ENCODE measurements at places on chromosomes 11 and 22. TPM values are rescaled to one million over a fixed set of nuclear protein-coding genes. Genes with fewer than 3 reads are reported as not detected.
A peak's percentile ranks its signal among the peaks of the same experiment; 100 is the strongest.

DNA sequence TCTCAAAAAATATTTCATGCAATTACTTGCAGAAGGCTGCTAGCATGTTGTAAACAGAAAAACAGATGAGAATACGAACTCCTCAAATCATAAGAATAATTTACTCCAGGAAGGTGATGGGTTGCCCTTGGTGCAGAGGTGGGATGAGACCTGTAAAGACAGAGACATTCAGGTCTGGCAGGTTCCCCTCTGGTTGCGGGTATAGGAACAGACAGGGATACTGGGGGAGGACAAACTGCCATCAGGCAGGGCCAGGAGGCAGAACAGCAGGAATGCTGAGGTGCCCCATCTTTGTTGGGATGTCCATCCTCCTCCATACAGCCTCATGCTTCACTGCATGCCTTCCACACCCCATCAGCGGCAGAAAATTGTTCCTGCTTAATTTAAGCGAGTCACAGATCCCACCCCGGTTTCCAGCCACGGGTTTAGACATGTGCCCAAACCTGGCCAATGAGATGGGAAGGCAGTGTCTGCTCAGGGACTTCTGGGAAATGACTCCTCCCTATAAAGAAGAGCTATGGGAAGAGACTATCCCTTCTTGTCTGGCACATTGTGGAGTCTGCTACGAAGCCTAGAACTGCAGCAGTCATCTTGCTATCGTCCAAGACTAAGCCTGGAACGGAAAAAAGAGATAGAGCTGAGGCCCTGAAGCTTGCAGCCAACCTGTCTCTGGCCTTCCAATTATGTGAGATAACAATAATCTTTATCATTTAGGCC is 23.1 kb upstream of the IRAG1 start:
- H3K36me3 ChIP-seq: no peaks in the 10 kb centered on the region
- no peak overlapping the region for H3K4me3 ChIP-seq
- H3K4me1 ChIP-seq: no peaks in the 10 kb centered on the region
- H3K27ac ChIP-seq: no peak overlapping the region
- DNase-seq: no peak
- H3K27me3 ChIP-seq: peaks cover 10% of the 10 kb centered on the region

- no peak overlapping the region for H3K4me3 ChIP-seq
- peaks cover 10% of the 10 kb centered on the region for H3K27me3 ChIP-seq
Measured at GRCh38 chr11:117601006-117601708, 195.9 kb downstream of the DSCAML1 start.

DNA sequence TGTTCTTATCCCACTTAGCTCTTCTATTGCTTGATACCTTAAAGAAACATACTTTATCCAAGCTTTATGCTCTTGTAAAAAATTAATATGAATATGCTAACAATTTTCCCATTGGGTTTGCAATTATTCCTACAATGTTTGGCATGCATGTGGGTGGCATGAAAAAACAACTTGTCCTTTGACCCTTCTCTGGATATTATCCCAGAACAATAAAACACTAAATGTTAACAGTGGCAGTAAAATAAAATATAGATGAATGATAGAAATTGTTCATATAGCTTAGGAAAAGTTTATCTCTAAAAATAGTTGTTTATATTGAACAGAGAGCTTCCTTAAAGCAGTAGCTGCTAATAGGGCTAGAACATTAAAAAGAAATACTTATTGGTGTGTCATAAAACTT is 860.5 kb upstream of the LRRC4C start:
- H3K27ac ChIP-seq: no peak overlapping the region
- H3K4me1 ChIP-seq: no peaks in the 10 kb centered on the region
- H3K36me3 ChIP-seq: no peaks in the 10 kb centered on the region
- H3K4me3 ChIP-seq: no peak overlapping the region

DNA sequence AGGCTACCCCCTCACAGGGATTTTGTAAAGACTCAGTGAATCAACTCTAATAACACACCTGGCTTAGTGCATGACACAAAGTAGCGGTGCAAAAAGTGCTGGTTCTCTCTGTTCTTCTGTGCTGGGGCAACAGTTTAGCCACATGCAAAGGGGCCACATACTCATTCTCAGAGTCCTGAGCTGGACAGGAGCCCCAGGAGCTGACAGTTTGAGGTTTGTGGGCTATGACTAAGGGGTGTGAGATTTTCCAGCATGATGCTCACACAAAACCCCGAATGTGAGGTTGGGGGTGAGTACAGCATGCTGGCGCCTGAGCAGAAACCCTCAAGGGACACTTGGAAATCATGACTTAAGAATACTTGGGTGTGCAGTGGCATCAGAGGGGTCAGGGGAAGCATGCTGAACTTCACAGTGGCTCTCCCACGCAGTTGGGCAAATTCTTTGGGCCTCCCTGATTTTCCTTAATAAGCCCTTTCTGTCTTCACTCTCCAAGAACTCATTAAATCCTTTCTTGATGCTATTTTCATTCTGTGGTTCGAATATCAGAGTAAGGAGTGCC is 31.0 kb downstream of the TMPRSS5 start:
- H3K36me3 ChIP-seq: no peaks in the 10 kb centered on the region
- no peak overlapping the region for H3K4me3 ChIP-seq
- no peaks in the 10 kb centered on the region for H3K4me1 ChIP-seq
- peaks cover 3% of the 10 kb centered on the region for H3K27me3 ChIP-seq

DNA sequence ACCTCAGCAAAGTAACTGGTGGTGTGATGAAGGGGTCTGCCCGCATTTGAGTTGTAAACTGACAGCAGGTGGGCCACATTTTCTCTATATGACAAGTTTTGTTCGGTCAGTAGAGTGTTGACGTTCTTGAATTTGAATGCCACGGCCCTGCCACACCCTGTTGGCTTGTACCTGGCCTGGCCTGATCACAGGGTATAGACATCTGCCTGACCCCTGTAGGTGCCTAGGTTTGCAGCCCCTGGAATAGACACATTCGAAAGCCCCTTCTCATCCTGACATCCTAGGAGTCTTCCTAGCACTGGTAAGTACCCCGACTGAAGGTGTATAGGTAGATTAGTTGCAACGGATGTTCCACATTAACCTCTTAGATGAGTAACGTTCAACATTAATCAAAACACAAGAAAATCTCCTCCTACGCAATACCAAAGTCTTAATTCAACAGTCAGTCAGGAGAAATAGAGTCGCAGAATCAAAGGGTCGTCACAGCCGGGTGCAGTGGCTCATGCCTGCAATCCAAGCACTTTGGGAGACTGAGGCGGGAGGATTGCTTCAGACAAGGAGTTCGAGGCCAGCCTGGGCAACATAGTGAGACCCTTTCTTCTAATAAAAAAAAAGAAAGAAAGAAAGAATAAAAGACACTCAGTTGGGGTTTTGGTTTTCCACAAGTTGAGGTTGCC is 43.6 kb upstream of the CD5 start:
- peak overlapping the region; percentile 96 for H3K27ac ChIP-seq
- DNase-seq: peak; percentile 22
- H3K27me3 ChIP-seq: no peaks in the 10 kb centered on the region
- H3K4me1 ChIP-seq: peaks cover 91% of the 10 kb centered on the region
- peak overlapping the region; percentile 26 for H3K4me3 ChIP-seq

GRCh38 chr11:126890561-126890960 is 110.0 kb downstream of the KIRREL3 start:
- no peak for DNase-seq
- H3K27ac ChIP-seq: no peak overlapping the region
- peaks cover 5% of the 10 kb centered on the region for H3K4me1 ChIP-seq
- H3K27me3 ChIP-seq: peaks cover 4% of the 10 kb centered on the region
- no peak overlapping the region for H3K4me3 ChIP-seq

GRCh38 chr22:19991645-19992451 is 24.8 kb downstream of the ARVCF start:
- H3K27ac ChIP-seq: no peak overlapping the region
- no peak overlapping the region for H3K4me3 ChIP-seq
- no peaks in the 10 kb centered on the region for H3K4me1 ChIP-seq
- DNase-seq: no peak

GRCh38 chr22:39703091-39703490 is 132.5 kb downstream of the CACNA1I start:
- no peak overlapping the region for H3K27ac ChIP-seq
- H3K4me1 ChIP-seq: no peaks in the 10 kb centered on the region
- no peaks in the 10 kb centered on the region for H3K27me3 ChIP-seq
- no peaks in the 10 kb centered on the region for H3K36me3 ChIP-seq
- DNase-seq: no peak
- no peak overlapping the region for H3K4me3 ChIP-seq

KIRREL3 gene
- not detected for total RNA-seq

GAL3ST1 gene
- total RNA-seq: not detected

CRYBA4 gene
- not detected for total RNA-seq
